ENCODE measurements at places on chromosomes 1 and 21.

DNA sequence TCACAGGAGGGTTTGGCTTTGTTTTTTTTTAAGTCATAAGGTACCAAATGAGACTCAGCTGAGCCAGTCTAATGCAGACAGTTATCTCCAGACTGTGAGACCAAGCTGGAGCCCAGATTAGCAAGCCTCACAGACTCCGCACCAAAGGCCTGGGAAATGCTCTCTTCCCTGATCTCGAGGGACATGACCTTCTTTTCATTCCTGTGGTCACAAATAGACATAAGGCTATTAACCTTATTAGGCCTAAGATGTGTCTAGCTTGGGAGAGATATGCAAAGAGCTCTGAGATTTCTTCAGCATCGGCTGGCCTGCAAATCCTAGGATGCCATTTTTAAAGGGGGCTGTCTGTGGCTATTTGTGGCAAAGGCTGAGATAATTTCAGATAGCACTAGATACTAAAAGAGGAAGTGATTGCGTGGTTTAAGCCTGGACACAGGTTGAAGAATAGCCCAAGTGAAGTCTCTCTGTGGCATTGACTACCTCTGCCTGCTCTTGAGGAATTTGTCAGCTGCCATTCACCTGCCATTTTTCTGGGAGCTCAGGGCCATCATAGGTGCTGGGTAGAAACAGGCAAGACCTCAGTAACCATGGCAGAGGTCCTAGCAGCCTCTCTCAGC is 301.3 kb downstream of the SIPA1L2 start:
- no peak for DNase-seq

- no peak for DNase-seq
These were observed 12.9 kb downstream of the GLIS1 start for GRCh38 chr1:53726009-53726600.

DNA sequence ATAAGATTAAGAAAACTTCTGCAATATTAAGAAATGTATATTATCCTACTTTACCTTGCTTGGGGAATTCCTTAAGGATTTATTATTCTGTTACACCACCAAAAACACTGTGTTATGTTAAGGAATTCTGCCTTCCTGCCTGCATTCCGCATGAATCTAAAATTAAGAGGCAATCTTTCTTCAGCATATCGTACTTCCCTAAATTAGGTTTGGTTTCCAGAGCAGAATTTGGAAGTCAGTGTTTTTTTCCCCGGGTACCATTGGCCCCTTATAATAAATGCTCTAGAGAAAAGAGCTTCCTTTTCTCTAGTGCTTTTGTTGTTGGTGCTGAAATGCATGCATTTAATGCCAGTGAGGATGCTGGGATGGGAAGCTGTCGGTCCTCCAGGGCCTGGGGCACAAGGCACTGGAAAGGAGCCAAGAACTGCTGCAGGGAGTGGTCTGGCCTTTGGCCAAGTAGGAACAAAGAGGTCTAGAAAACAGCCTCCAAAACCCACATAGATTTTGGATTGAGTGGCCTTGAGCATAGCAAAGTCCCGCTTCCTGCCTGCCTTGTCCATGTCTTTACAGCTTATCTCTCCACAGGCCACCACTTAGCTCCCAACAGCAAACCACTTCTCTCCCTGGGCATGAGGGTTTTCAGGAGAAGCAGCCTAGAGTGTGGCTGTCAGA is 69.9 kb downstream of the RRAGC start:
- peak; percentile 28 for DNase-seq

DNA sequence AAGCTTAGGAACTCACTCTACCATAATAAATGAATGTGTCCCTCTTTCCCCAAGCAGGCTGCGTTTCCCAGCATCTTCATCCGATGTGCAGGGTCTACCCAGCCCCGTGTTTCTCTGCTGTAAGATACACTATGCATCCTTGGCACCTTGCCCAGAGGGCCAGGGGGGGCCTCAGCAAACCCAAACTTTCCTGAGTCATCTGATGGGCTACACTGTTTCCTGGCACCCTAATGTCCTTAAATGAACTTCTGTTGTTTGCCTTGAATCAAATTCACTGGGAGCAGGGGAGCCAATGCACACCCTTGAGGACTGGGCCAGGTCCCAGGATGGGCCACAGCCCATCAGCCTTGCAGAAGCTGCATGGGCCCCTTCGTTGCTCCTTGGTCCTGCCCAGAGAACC is 145.5 kb downstream of the IGSF21 start:
- no peak for DNase-seq

GRCh38 chr1:182889997-182890396 is 50.9 kb downstream of the DHX9 start:
- peak; percentile 76 for DNase-seq

- DNase-seq = no peak
These were observed 2.3 kb upstream of the RGS13 start for GRCh38 chr1:192633533-192634253.

GRCh38 chr1:225446595-225446960 is 18.7 kb upstream of the LBR start:
- no peak for DNase-seq

DNA sequence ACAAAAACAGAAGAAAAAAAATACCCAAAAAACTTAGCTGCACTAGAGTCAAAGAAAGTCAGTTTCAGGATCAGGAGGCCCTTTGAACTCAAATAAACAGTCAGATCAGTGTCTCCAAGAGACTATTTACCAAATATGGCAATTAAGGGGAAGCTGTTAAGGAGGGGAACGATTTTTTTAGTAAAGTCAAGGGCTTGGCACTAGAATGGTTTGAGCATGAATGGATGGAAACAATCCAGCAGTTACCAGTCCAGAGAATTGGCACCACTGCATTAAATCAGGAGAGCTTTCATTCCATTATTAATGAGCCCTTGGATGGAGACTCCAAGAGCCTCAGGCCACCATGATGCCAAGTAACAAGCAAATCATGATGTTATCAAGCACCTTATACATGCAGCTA is 7.2 kb downstream of the TRAPPC3 start:
- DNase-seq = no peak

GRCh38 chr1:160646180-160646579 is 664 bp downstream of the SLAMF1 start:
- DNase-seq = no peak

GRCh38 chr1:95778217-95778616 is 544.2 kb downstream of the RWDD3 start:
- no peak for DNase-seq

DNA sequence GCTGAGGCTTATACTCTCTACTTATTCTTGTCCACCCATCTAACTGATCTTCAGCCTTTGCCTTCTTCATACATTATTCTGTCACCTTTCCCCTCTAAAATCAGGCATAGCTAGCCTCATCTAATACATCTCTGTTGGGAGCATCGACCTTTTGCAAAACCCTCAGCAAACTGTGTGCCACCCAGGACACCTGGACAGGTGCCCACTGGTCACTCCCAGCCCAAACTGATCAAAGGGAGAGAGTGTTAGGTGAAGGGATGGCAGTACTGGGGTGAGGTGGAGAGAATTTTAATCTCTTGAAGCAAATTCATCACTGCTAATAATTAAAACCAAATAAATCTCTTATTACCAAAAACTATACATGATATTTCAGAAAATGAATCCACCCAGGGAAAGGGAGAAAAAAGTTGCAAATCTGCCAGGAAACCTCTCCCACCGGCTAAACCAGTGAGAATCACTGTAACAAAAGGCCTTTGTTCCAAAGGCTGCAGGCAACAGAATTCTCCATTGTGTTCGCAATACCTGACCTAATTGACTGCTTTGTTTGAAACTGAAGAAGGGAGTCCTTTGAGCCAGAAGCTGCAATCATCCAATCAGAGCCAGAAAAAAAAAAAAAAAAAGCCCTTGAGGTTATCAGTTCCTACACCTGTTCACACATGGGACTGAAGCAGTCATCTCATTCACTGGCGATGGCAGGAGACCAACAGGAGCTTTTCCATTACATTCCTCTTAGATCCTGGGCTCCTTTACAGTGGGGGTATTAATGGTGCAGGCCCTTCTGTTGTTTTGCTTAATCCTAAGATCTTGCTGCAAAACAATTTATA is 172.6 kb downstream of the APP start:
- DNase-seq = no peak

DNA sequence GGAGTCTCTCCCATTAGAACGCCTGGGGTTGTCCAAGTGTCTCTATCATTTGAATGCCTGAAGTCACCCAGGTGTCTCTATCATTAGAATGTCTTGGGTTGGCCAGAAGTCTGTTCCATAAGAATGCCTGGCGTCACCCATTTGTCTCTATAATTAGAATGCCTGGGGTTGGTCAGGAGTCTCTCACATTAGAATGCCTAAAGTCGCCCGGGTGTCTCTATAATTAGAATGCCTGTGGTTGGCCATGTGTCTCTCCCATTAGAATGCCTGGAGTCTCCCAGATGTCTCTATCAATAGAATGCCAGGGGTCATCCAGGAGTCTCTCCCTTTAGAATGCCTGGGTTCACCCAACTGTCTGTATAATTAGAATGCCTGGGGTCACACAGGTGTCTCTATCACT is 54.5 kb downstream of the RNF187 start:
- no peak for DNase-seq

DNA sequence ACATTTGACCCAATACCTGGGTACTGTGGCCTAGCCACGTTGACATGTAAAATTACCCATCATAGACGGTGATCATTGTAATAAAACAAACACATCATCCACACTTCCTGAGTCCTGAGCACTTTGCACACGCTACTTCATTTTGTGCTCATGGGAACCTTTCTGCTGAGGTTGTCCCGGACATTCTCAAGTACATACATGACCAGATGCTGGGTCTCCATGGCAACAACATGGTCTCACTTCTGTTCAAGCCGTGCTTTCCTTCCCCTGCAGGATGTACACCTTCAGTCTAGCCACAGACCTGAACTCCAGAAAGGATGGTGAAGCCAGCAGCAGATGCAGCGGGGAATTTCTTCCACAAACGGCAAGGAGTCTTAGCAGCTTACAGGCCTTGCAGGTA is 22.7 kb downstream of the UBASH3A start:
- no peak for DNase-seq

- DNase-seq = no peak
These were observed 45.2 kb downstream of the SLC44A3 start for GRCh38 chr1:94865360-94865759.

- no peak for DNase-seq
These were observed 349.6 kb downstream of the DISC1 start for GRCh38 chr1:231976231-231976630.

- DNase-seq = no peak
These were observed 205.5 kb downstream of the RPS6KC1 start for GRCh38 chr1:213256438-213257087.

DNA sequence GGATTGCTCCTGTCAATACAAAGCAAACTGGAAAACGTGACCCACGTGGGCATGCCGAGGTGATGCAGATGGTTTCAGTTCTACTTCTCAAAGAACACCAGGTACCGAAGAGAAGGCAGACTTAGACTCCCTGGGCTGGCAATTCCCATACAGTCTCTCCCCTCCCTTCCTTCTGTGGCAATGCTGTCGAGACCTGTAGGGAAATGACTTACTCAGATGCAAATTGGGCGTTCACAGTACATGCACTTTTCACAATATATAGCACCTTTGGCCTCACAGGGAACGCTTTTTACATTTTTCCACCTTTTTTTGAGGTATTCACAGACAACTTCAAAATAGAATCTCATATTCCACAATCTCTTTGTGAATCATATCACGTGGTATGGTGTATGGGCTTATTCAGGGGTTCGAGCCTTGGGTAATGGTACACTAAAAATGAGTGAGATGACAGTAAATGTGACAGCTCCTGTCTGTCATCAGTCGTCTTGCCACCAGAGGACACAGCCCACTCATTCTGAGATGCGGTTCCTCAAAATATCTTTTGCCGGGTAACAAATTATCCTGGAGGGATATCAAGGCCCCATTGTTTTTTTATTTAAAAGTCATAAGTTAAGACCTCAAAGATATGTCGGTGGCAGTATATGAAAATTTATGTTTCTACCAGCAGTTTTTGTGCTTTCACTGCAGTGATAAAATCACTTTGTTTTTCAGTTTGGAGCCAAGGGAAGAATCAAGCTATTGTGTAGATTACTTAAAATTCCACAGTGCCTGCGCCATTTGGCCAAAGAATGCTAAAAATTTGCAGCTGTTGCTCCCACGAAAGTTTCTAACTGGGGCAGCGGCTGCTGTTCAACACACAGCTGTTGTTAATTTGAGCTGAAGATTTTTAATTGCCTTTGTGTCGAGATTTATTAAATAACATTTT is 168.4 kb downstream of the ZZZ3 start:
- no peak for DNase-seq

GRCh38 chr1:89939059-89939570 is 55.8 kb upstream of the ZNF326 start:
- DNase-seq = no peak

GRCh38 chr1:52628614-52629324 is 4.2 kb upstream of the SHISAL2A start:
- no peak for DNase-seq

DNA sequence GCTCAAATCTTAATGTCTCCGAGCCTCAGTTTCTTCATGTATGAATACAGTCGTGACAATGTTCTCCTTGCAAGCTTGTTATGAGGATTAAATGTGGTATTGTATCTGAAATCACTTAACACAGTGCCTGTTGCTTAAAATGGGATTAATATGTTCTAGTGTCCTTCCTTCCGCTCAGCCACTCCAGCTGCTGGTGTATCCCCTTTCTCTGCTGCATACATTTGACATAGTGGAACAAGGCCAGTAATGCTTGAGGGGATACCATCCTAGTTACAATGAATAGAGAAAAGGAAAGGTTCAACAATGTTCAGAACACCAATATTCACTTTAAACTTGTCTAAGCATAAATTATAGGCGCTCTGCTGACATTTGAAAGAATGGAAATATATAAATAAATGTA is 64.0 kb downstream of the PROX1 start:
- no peak for DNase-seq

- DNase-seq = no peak
These were observed 149.2 kb upstream of the C1orf21 start for GRCh38 chr1:184237588-184237987.

GRCh38 chr1:183841950-183842794 is 37.3 kb downstream of the RGL1 start:
- peak; percentile 73 for DNase-seq

DNA sequence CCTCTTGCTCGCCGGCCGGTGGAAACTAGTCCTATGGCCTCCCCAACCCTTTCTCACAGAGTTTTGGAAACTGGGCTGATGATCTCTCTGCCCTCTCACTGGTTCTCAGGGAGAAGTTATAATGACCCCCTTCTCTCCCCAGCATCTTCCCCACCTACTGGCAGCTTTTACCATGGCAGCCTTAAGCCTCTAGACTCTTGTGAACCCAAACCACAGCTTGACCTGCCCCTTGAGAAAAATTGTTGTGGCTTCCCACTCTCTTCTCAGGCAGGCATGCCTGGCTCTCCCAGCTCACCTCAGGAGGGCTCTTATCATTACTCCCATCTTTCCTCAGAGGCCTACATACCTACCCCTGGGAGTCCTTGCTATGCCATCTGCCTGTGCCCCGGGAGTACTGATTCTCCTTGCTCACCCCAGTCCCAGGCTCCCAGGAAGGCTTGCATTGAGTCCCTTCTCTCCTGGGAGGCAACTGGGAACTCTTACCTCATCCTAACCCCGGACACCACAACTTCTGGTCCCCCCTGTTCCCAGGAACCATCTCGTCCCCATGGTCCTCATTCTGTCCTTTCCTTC is 1.6 kb downstream of the NSUN4 start:
- peak; percentile 55 for DNase-seq

DNA sequence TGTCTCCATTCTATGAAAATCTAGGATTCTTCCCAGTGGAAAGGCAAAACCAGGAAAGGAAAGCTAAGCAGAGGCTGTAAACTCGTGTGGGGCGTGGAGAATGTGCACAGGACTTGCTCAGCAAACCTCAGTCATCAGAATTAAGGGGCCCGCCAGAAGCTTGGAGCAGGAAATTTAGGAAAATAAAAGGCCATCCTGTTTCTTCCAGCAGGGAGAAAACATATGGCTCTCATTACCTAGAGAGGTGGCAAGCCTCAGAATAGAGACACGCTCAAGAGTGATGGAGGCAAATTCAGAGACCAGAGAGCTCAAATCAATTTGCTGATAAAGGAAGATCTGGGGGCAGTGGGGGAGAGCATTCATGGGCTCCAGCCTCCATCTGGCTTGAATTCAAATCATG is 151.9 kb upstream of the KLHDC7A start:
- DNase-seq = no peak

Data from common myeloid progenitor, CD34-positive (primary cell).